Kidney epithelial cell (primary cell): ENCODE measurements at places on chromosomes 7 and 10.
A peak's percentile ranks its signal among the peaks of the same experiment; 100 is the strongest.

GRCh38 chr10:73493781-73494180, 2.0 kb downstream of the PPP3CB start:
- no peak for DNase-seq

- DNase-seq: peak; percentile 70
Observed at GRCh38 chr10:30583778-30584415, 45.7 kb downstream of the LYZL2 start.

DNA sequence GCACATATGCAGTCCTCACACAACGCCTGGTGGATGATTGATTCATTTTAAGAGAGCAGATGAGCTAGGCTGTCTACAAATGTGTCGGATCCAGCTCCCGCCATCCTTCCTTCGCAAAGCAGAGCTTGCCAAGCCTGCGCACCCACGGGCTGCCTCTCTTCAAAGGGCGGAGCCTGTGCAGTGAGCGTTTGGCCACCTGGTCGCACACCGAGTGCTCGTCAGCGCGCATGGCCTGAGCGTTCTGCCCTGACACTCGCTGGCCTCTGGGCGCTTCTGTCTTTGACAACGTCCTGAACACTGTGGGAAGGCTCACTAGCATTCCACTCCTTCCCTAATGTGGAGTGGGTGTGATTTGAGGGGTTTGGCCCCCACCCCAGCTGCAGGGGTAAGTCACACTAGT, 47.1 kb upstream of the TMEM72 start:
- DNase-seq: no peak

- no peak for DNase-seq
Observed at GRCh38 chr7:18175801-18176450, 148.3 kb upstream of the PRPS1L1 start.

DNA sequence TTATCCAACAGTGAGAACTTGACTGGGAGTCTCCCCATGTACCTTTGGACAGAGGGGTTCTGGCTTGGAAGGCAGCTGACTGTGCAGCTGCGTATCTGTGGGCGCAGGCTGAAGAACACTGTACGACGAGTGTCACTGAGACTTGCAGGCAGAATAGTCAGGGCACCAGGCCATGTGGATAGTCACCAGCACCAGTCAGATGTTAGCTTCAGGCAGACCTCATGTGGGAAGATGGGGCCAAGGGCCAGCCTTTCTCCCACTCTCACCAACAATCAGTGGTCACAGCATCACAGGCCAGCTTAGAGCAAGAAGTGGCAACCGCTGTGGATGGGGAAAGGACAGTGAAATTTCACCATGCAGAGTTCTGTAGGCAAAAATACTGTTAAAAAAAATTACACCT, 43.4 kb upstream of the GJD4 start:
- no peak for DNase-seq

- no peak for DNase-seq
Observed at GRCh38 chr7:17097668-17098297, 200.7 kb upstream of the AHR start.

DNA sequence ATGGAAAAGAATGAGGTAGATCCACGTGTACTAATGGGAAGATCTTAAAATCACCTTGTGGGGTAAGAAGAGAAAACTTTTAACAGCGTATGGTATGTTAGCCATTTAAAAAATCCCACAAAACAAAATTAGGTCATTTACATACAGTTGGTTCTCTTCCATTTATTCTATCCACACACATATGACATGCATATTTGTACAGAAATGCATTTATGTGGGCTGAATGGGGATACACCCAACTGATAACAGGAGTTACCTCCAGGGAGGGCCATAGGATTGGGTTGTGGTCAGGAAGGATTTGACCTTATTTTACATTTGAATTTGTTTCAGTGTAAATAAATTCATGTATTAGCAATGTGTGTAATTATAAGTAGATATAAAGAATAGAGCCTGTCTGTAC, 71.5 kb downstream of the MCMBP start:
- no peak for DNase-seq

- no peak for DNase-seq
Observed at GRCh38 chr10:102781921-102782557, 38.3 kb downstream of the WBP1L start.

DNA sequence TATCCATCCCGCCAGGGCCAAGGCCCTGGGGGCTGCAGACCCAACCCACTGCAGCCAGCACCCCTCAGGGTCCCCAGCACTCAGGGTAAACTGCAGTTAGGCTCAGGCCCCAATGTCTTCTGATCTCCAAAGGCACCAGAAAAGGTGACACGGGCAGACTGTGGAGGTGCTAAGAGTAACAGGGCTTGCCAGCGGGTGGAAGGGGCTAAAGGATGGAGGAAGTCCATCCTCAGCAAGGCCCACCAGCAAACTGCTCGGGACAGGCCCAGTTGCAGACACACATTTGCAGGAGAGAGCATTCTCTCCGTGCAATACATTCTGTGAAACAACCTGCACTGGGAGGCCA, 95.6 kb upstream of the DDC start:
- no peak for DNase-seq

GRCh38 chr7:117113871-117114270, 160.6 kb downstream of the ST7 start:
- no peak for DNase-seq

DNA sequence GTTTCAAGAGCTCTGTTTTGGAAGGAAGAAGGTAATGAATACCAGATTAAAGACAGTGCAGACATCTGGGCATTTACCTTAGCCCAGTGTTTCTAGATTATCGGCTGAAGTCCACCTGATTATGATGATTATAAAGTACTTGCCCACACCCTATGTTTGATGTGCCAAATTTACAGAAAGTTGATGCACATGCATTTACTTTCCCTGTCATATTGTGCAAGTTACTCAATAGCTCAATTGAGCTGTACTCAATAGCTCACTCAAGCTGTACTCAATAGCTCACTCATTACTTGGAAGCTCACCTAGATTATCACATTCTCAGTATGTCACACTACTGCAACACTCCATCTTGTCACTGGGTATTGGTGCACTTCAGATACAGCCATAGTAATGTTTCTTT, 13.5 kb downstream of the MGAM start:
- DNase-seq: no peak

DNA sequence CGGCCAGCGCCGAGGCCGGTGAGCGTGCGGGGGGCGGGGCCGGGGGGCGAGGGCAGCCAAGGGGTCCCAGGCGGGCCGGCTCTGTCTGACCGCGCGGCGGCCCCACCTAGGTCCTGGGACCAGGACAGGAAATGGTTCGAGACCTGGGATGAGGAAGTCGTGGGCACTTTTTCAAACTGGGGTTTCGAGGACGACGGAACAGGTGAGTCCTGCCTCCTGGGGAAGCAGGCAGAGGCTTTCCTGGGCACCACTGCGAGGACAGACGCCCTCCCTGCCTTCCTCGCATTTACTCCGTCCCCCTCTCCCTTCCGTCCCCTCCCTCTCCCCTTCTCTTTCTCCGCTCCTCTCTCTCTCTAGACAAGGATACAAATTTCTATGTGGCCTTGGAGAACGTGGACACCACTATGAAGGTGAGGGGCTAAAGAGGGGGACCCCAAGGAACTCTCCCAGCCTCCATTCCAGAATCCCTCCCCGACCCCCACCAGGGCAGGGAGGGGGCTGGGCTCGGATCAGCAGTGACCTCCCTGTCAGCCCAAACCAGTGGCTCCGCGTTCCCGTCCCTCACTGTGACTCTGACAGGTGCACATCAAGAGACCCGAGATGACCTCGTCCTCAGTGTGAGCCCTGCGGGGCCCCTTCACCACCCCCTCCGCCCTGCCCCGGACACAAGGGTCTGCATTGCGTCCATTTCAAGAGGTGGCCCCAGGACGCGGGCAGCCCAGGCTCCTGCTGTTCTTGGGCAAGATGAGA, 2.6 kb upstream of the MUC12 start:
- DNase-seq: no peak

DNA sequence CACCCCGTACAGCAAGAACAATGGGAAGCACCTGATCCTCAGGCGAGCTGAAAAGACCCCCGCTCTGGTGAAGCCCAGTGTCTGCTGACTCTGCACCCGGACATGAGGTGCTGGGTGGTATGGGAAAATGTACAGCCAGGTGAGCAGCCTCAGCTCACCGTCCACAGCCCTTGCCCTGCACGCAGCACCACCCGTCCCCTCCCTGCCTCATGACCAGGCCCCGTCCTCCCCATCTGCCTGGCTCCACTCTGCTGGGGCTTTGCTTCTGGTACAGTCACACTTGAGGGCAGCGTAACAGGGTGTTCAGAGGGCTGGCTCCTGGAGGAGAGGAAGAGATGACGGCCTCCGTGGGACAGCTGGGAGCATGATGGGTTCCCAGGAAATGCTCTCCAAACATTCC, 49.1 kb downstream of the NCAPG2 start:
- DNase-seq: no peak

DNA sequence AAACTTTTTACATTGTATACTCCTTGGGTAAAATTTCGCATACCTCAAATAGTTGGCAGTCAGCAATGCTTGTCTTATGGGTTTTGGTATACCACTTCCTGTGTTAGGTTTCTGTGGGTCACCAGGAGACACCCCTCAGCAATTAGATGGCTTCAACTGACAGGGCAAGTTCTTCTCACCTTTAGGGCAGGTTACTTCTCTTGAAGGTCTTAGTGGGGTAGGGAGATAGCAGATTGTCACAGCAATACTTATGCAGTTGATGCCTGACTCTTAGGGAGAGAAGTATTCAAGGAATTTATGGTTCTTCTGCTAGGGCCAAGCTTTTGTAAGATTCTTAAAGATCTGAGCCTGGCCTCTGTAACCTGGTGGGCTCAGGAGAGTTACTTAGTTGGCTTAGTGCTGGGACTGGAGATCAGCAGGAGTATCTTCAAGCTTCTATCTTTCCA, 42.9 kb downstream of the MKLN1 start:
- DNase-seq: peak; percentile 25

- no peak for DNase-seq
Observed at GRCh38 chr7:6169805-6170520, 102.5 kb downstream of the CYTH3 start.

- no peak for DNase-seq
Observed at GRCh38 chr10:92829042-92829785, 19.1 kb upstream of the EXOC6 start.

- DNase-seq: no peak
Observed at GRCh38 chr10:82914655-82915136, 1039.7 kb downstream of the NRG3 start.

DNA sequence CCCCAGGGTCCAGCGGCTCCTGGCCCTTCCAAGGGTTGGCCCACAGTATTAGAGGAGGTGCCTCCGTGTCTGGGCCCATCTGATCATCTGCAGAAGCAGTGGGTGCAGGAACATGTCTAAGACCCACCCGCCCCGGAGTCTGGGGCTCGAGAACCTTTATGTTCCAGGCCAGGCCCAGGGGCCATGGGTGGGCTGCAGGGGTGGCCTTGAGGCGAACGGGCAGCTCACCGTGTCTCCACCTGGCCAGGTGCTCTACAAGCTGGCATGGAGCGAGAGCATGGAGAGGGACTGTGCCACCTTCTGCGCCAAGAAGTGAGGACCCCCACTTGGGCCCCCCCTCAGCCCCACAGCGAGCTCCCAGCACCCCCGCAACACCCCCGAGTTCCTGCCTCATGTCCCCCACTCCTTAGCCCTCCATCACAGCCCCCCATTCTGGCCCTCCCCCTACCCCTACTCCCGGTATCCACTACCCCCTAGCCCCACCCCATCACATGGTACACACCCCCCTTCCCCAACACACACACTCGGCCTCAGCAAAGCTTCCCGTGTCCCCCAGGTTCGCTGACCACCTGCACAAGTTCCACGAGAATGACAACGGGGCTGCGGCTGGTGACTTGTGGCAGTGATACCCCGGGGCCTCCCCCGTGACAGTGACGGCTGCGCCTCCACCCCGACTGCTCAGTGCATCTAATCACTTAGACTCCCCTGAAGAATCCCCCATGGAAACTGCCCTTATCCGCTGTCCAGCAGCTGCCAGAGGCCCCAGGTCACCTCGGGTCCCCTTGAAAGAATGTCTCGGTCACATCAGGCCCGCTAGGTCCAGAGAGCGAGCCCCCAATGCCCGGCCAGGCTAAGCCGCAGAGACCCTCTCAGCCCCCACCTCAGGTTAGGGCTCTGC, 4.0 kb upstream of the SH2B2 start:
- DNase-seq: no peak

- no peak for DNase-seq
Observed at GRCh38 chr7:148670374-148670773, 28.3 kb upstream of the CUL1 start.

DNA sequence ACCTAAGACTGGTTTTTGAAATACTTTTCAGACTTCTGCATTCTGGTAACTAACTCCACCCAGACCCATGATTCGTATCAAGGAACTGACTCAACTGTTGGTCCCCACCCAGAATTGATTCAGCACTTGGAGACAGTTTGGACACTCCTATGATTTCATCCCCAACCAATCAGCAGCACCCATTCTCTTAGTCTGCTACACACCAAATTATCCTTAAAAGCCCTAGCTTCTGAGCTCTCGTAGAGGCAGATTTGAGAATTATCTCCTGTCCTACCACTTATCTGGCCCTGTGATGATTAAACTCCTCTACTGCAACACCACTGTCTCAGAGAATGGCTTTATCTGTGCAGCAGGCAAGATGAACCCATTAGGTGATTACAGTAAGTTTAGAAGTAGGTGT, 7.7 kb upstream of the GSTO1 start:
- DNase-seq: no peak

DNA sequence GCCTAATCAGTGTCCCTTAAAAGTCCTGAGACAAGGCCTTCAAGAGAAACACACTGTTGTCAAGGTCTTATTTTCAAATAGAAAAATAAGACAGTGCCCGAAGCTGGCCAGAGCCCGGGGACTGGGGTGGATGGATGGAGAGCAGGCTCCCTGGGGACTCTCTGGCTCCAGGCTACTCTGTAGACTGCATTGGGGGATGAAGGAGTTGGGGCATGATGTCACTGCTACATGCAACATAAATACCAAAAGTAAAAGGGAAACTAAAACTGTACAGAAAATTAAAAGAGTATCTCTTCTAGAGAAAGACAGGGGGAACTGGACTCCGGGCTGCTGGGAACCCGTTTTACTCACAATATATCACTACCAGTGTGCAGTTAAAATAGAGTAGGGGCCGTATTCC, 629.8 kb downstream of the KCNMA1 start:
- no peak for DNase-seq

- no peak for DNase-seq
Observed at GRCh38 chr7:55100544-55101327, 81.9 kb downstream of the EGFR start.

DNA sequence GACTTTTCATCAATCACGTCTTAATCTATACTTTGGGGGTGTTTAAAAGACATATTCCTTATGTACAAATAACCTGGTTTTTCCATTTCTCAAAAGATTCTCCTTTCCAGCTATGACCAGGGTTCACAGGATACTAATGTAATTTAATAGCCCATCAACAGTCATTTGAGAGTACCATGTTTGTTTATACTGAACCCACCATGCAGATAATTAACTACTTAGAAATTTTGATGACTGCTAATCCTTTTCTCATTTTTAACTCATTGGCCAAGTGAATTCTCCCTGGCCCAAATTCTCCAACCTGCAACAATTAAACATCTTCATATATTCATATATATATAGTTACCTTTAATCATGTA, 28.8 kb upstream of the KMT2E start:
- DNase-seq: no peak

- DNase-seq: no peak
Observed at GRCh38 chr7:121391686-121392085, 4.4 kb downstream of the FAM3C start.

GRCh38 chr7:25215694-25216335, 12.5 kb downstream of the NPVF start:
- DNase-seq: no peak

GRCh38 chr7:140489026-140489359, 9.7 kb upstream of the MKRN1 start:
- DNase-seq: no peak

- no peak for DNase-seq
Observed at GRCh38 chr7:115299397-115300037, 377.6 kb downstream of the MDFIC start.
